ENCODE measurements at places on chromosomes 2 and 18. TPM values are rescaled to one million over a fixed set of nuclear protein-coding genes. Genes with fewer than 3 reads are reported as not detected.

The ADD2 gene
- 3.1 TPM for total RNA-seq

The KLHL14 gene
- not detected for total RNA-seq

The XIRP2 gene
- total RNA-seq: not detected

The LINC00305 gene
- not detected for total RNA-seq

DNA sequence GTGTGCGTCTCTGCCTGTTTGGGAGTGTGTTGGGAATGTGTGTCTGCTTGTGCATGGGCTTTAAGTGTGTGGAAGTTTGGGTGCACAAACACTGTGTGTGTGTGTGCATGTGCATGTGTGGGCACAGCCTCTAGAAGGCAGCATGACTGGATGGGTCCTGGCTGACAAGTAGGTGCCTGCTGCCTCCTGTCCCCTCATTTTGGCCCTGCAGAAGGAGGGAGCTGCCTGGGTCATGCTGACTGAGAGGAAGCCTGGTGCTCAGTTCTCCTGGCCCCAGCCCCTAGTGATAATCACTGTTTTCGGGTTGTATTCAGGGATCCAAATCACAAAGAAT lies 34.1 kb downstream of the GLI2 start:
- DNase-seq: no peak

DNA sequence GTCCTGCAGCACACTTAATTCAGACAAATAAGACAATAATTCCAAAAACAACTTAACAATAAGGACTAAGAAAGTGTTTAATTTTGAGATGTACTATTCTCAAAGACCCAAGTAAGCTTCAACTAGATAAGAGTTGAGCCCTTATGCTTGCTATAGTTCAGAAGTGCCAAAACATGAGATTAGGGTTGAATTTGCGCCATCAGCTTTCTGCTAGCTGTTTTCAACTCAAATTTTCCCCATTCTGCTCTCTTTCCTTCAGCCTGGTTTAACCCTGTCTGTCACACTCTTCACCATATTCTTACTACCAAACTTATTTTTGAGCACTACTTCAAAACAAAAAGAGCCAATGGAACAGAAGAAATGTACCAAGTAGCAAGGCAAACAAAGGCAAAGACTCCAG lies 4.1 kb downstream of the NFE2L2 start:
- DNase-seq: no peak

- no peak for DNase-seq
Measured at GRCh38 chr2:151189125-151189524, 72.5 kb downstream of the RBM43 start.

- no peak for DNase-seq
Measured at GRCh38 chr18:51649796-51650195, 452.3 kb upstream of the MEX3C start.

DNA sequence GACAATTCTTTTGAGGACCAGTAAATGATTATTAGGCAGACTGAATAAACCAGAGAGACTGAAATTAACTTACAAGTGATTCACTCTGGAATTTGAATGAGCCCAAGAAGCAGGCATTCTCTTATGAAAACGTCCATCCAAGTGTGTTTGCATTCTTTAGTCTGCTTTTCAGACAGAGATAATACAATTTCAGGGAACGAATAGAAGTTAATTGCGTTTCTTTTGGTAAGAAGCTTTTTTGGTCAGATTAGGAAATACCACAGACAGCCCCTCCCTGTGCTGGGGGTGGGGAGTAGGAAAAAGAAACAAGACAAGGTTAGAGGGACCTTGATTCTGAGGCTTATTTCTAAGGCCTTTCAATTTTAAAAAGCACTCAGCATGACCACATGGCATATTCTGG lies 874.4 kb downstream of the SUCLG1 start:
- DNase-seq: no peak

DNA sequence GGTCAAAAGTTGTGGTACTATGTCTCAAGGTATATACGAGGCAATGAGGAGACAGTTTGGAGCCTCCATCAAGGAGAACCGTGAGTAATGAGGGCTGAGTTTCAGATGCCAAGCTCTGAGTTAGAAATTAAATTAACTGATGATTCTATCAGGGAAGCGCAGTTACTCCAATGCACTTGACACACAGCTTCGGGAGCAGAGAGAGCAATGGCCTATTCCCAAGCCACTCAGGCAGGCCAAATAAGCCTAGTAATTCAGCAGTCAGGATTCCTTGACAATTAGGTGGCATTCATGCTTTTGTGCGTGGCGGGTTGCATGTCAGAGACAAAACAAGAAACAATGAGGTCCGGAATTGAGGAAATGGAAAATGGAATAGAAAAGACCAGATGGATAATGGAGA lies 123.2 kb downstream of the MMADHC start:
- no peak for DNase-seq

GRCh38 chr2:65264821-65265670 lies 37.4 kb downstream of the ACTR2 start:
- DNase-seq: no peak

DNA sequence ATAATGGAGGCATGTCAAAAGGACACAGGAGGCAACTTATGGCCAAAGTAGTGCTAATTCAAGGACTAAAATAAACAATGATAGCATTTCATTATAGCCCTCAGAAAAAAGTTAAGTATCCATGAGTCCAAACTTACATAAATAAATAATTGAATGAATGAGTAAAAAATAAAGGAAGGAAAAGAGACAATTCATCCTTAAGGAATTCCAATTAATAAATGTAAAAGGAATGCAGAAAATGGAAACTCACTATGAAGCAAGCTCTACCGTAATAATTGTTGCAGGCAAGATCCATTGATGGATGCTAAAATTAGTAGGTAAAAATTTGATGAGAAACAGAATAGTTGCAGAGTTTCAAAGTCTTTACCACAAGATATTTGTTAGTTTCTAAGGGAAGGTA lies 88.2 kb upstream of the RAPGEF4 start:
- no peak for DNase-seq

- DNase-seq: no peak
Measured at GRCh38 chr2:70743677-70744076, 24.3 kb downstream of the ADD2 start.

DNA sequence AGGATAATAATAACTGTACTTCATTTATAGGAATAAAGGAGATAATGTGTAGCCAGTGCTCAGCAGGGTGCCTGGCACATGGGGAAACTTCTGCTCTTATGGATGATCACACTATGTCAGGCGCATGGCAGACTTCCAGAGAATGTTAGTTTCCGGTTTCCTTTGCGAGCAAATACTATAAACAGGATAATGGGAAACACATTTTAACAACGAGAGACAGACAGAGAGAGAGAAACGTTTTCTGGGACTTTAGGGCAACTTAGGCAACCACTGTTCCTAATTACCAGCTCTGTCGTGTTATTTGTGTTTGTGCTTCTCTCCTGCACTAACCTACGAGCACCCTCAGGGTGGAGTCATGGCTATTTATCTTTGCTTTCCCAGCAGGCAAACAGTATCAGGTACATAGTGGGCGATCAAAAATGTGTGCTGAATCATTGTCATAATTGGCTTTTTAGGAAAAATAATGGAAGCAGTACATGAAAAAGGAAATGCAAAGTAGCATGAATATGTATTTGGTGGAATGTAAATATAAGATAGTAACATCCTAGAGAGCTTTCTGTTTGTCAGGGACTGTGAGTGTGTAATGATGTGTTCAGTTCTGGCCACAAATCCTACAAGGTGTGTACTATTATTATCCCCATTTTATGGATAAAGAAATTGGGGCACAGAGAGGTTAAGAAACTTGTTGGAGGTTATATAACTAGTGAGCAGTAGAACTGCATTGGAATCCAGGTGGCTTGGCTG lies 36.8 kb upstream of the IGFBP2 start:
- DNase-seq: no peak

DNA sequence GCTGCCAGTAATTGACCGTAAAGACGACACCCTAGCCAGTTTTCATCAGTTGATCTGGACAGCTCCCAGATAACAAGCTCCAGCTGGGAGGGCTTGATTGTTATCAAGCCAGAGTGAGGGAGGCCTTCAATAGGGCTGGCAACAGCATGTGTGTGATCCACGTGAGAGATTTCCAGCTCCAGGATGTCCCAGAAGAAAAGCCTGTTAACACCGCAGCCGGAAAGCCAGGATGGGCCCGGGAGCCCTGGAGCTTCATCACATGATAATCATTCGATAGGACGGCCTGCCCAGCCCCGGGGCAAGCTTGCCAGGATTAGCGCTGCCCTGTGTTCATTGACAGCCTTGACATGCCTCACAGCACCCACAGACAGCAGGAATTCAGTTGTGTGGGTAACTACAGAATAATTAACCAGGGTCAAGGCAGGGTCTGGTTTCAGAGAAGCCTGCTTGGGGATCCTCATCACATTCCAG lies 182.5 kb downstream of the C1D start:
- no peak for DNase-seq

DNA sequence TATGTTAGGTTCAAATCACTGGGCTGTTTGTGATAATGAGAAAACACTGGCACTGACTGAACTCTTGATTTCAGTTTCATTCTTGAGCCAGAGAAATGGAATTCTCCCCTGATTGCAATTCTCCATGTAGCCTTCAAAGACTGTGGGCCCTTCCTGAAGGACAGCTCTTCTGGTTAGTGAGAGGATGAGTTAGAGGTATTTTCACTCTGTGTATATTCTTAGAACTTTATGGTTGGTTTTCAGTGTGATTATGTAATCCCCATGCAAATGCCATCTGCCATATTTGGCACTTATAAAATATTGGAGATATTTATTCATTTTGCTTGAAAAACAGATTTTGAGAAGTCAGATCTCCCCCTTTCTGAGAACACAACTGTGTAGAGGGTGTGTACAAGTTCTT lies 323.7 kb downstream of the SLC4A3 start:
- DNase-seq: no peak

DNA sequence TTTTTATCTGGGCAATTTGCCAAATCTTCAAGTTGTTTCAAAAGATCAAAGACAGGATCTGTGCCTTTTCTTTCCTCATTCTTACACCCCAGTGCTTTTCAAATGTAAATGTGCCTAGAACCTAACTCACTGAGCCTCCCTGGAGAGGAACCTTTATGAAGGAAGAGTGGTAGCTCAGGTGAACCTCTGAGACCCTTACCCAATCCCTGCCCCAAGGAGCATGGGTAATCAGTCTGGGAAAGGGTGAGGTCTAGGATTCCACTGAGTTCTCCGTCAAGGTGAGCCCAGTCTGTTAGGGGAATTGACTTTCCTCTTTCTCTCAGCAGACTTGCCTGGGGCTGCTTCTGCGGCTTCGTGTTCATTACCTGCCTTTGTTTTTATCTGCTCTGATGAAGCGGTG lies 88.1 kb upstream of the MAP4K4 start:
- DNase-seq: no peak

All from activated T-helper 2 cell treated with anti-CD3 and anti-CD28 coated beads, Interferon-gamma antibody, Interleukin-2, Interleukin-4, amounts not matched to agents 10 μg/mL and 5 μg/mL and 100 μg/mL, durations not matched to agents 14 hours and 24 hours and 36 hours (primary cell).